Renal cortical epithelial cell (primary cell): ENCODE measurements at places on chromosomes 7 and 10. TPM values are rescaled to one million over a fixed set of nuclear protein-coding genes. Genes with fewer than 3 reads are reported as not detected.

The PPP1R17 gene
- not detected in 2 replicates for total RNA-seq

The PWWP2B gene
- 11.1 and 18.9 TPM in 2 replicates for total RNA-seq

The FEZF1 gene
- total RNA-seq = not detected in 2 replicates

The KAZALD1 gene
- total RNA-seq = 1.0 and 1.1 TPM in 2 replicates

The FAM25G gene
- not detected in 2 replicates for total RNA-seq

The CNPY1 gene
- not detected in 2 replicates for total RNA-seq

The PLEKHS1 gene
- total RNA-seq = under 0.01 and 0.45 TPM in 2 replicates

The INA gene
- total RNA-seq = 1.8 and 5.2 TPM in 2 replicates

The OR2A42 gene
- total RNA-seq = 0.15 TPM in 1 of 2 replicates, not detected in the other

The ZC3HAV1 gene
- 38.7 and 68.5 TPM in 2 replicates for total RNA-seq

The VWC2 gene
- not detected in 2 replicates for total RNA-seq

The AKR1E2 gene
- total RNA-seq = 5.4 and 6.0 TPM in 2 replicates

The ZNF485 gene
- total RNA-seq = 3.3 and 5.2 TPM in 2 replicates

The BMPER gene
- total RNA-seq = 0.35 TPM in 2 replicates

The ADAM8 gene
- 1.6 and 15.8 TPM in 2 replicates for total RNA-seq

The KIF11 gene
- 3.1 and 14.9 TPM in 2 replicates for total RNA-seq

The NEUROG3 gene
- total RNA-seq = not detected in 2 replicates

The TMEM130 gene
- total RNA-seq = 0.60 TPM in 1 of 2 replicates, not detected in the other

The GDI2 gene
- 411 and 630 TPM in 2 replicates for total RNA-seq

The FXYD4 gene
- not detected in 2 replicates for total RNA-seq

The CYP3A4 gene
- 0.69 TPM in 1 of 2 replicates, not detected in the other for total RNA-seq

The VAX1 gene
- total RNA-seq = not detected in 2 replicates

The SEMA3D gene
- 0.20 and 0.69 TPM in 2 replicates for total RNA-seq

The PDE1C gene
- total RNA-seq = 2.3 and 6.1 TPM in 2 replicates

The MBL2 gene
- not detected in 2 replicates for total RNA-seq

The FANK1 gene
- 14.9 and 26.4 TPM in 2 replicates for total RNA-seq

The NPSR1 gene
- not detected in 2 replicates for total RNA-seq

The ADGRA1 gene
- total RNA-seq = not detected in 2 replicates
